T-helper 17 cell (primary cell): ENCODE measurements at places on chromosomes 4 and X. TPM values are rescaled to one million over a fixed set of nuclear protein-coding genes. Genes with fewer than 3 reads are reported as not detected.
A peak's percentile ranks its signal among the peaks of the same experiment; 100 is the strongest.

- peak overlapping the region; percentile 43 for H3K4me3 ChIP-seq
- no peaks in the 10 kb centered on the region for H3K36me3 ChIP-seq
- no peak overlapping the region for H3K27ac ChIP-seq
- DNase-seq = no peak
- H3K27me3 ChIP-seq = no peaks in the 10 kb centered on the region
- peaks cover 32% of the 10 kb centered on the region for H3K4me1 ChIP-seq
Observed at GRCh38 chr4:47533689-47534347, 48.7 kb downstream of the ATP10D start.

GRCh38 chr4:61619528-61619927, 419.4 kb downstream of the ADGRL3 start:
- no peaks in the 10 kb centered on the region for H3K36me3 ChIP-seq
- no peaks in the 10 kb centered on the region for H3K4me1 ChIP-seq
- H3K27ac ChIP-seq = no peak overlapping the region

DNA sequence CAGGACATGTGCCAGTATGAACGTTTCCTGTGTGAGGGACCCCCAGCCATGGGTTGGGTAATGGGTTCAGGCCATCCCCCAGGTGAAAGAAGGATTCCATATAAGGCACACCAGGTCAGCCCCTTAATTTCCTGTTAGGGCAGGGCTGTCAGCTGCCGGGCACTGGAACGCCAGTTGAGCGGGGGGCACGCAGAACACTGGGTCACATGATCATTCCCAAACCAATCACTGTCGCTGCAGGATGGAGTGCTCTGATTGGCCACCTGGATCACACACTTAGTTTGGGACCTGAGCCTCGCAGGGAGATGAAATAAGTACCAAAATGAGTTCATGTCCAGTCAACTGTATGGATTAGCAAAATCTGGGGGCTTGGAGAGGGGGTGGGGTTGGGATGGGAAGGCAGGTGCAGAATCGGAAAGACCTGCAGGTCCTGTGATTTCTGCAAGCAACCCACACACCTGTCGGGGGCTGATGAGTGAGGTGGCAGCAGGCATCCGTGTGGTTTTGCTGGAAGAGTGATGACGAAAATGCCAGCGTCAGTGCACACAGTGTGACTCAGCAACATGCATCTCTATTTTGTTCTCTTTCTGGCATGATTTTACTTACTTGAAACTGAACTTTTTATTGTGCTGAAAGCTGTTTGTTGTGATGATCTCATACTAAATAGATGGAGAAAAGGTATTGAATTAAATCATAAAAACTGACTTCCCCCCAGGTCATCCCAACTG, 32.2 kb downstream of the RNF212 start:
- H3K4me1 ChIP-seq = peaks cover 12% of the 10 kb centered on the region
- DNase-seq = no peak
- H3K27ac ChIP-seq = peak overlapping the region; percentile 14
- peaks cover 7% of the 10 kb centered on the region for H3K36me3 ChIP-seq

DNA sequence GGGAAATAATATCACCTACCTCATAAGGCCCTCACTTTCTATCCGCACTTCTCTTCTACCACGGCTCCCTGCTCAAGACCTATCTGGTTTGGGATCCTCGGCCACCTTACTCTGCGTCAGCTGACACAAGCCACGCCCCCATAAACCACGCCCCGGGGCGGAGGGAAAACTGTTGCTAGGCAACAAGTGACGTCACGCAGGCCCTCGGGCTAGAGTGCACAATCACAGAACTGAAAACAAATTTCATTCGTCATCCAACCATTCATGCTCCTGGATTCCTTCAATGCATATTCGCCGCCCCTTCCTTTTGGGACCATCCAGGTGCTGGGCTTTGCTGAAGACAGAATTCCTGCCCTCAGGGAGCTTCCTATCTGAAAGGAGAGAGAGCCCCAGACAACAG, 66.3 kb downstream of the SMC1A start:
- H3K27ac ChIP-seq = no peak overlapping the region
- H3K36me3 ChIP-seq = no peaks in the 10 kb centered on the region
- peaks cover 2% of the 10 kb centered on the region for H3K4me1 ChIP-seq
- no peaks in the 10 kb centered on the region for H3K27me3 ChIP-seq

DNA sequence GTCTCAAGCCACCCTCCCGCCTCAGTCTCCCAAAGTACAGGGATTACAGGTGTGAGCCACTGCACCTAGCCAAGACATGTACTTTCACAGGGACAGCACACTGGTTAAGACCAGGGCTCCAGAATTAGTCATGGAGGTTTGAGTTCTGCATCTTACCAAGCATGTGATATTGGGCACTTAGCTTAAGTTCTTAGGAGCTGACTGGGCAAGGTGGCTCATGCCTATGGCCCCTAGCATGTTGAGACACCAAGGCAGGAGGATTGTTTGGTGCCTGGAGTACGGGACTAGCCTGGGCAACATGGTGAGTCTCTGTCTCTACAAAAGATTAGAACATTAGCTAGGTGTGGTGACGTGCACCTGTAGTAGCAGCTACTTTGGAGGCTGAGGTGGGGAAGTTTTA, 2.6 kb upstream of the TMEM192 start:
- H3K27me3 ChIP-seq = peaks cover 17% of the 10 kb centered on the region
- H3K36me3 ChIP-seq = no peaks in the 10 kb centered on the region
- no peak for DNase-seq
- H3K27ac ChIP-seq = no peak overlapping the region
- peaks cover 8% of the 10 kb centered on the region for H3K4me1 ChIP-seq

DNA sequence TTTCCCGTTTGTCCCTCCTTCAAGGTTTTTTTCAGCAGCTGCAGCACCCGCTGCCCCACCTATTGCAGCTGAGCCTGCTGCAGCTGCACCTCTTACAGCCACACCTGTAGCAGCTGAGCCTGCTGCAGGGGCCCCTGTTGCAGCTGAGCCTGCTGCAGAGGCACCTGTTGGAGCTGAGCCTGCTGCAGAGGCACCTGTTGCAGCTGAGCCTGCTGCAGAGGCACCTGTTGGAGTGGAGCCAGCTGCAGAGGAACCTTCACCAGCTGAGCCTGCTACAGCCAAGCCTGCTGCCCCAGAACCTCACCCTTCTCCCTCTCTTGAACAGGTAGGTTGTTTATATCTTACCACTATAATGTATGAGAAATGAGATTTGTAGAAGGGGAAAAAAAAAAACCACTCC, 4.5 kb downstream of the PRR27 start:
- DNase-seq = no peak
- H3K4me1 ChIP-seq = no peaks in the 10 kb centered on the region
- peak overlapping the region; percentile 62 for H3K27ac ChIP-seq
- H3K36me3 ChIP-seq = no peaks in the 10 kb centered on the region
- no peaks in the 10 kb centered on the region for H3K27me3 ChIP-seq

The TMPRSS11B gene
- total RNA-seq = not detected
